ENCODE measurements at places on chromosomes 6 and 20.

DNA sequence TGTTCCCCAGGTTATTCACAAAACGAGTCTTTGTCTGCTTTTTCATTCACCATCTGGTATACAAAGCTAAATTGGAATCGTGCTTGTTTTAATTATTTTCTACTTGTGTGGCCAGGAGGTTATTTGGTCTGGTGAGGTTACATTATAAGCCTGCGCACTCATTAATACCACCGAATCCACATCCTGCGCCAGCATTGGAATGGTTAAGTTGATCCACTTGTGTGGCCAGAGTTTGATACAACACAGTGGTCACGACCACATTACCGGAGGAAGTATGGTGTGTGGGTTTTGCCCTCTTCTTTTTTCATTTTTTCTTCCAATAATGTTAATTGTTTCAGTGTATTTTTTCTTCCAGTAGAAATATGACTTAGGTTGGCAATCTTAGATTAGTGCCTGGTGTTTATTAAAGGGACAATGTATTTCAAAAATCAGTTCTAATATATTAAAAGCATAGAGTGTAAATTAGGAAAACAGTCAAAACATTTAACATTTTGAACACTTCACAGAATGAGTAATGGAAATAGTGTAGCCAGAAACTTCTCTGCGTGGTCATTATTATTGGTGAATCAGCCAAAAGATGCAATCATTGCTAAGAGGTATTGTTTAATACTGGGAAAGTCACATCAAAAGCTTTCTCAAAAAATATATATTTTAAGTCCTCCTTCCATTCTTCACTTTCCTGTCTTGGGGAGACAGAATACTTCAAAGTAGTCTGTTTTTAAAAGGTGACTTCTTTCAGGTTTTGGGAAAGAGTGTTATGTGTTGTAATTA lies 84.5 kb downstream of the JARID2 start:
- DNase-seq: no peak

DNA sequence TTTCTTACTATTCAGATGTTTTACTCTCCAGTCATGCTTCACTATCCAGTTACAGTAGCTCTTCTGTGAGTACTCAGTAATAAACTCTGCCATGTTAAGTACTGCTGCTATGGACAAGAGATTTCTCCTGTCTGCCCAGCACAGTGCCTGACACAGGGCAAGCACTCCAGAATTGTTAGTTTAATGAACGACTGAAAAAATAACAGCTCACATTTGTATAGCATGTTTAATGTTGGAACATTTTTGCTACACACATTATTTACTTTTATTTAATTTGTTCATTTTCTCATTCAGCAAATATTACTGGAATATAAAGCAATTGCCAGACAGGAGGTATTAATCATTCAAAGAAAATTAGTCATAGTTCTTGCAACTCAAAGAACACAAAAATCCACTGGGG lies 142.6 kb upstream of the HMGN3 start:
- no peak for DNase-seq

DNA sequence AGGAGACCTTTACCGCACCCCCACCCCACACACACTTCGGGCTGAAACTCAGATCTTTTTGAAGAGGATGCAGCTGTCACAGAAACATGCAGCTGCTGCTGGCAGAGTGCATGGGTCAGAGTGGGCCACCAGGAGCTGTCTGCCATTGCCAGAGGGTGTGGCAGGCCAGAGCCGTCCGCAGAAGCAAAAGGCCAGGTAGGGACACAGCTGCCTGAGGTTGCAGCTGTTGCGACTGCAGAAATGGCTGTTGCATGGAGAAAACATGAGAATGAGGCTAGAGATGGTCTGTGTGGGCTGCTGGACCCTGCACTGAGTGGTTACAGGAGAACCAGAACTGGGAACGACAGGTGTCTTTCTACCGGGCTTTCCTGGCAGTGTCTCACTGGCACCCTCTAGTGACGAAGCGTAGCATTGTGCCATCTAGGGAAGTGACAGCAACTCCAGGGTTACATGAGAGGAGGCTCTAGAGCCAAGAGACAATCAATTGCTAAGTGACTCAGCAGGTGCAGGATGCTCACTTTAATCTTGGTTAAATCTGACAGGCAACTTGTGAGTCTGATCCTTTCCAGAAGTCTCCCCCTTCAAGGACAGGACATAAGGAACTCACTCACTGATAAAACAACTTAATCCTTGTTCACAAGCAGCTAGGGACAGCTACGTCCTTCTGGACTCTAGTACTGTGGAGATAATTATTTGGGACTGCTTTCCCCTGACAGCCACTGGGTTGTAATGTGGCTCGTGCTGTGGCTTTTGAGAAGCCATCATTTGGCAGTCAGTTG lies 29.1 kb upstream of the SERPINB9 start:
- peak; percentile 89 for DNase-seq

- DNase-seq: no peak
Observed at GRCh38 chr20:5927749-5928462, 22.4 kb downstream of the TRMT6 start.

DNA sequence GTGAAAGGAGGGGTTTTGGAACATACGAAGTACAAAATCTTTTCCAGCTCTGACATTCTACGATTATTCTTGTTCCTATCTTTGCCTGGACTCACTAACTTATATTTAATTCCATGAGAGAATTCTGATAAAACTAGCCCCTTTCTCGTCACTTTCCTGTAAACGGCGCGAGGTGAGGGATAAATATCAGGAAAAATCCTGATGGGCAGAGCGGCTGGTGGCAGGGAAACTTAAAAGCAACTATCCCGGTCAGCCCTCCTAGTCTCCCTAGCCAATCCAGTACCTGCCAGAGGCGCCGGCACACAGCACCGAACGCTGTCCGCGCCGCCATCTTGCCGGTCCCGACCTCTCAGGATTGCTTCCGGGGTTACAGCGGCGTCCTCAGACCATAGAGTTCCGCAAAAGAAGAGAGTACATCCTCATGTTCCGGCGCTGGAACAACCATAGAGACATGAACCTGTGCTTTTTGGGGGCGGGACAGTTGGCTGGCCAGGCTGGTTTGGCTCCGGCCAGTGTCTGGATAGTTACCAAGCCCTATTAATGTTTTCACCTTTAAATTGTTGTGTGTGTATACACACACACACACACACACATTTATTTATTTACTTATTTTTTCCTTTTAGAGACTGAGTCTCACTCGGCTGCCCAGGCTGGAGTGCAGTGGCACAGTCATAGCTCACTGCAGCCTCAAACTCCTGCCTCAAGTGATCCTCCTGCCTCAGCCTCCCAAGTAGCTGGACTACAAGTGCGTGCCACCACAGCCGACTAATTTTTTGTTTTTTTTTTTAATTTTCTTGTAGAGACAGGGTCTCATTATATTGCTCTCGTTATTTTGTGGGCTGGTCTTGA lies at the start of gene MRPS10:
Gene MRPS10, minus strand, starts transcription at position 343 of the 849 bp plus-strand sequence. Its CDS starts 12 bp downstream, at position 331.
- DNase-seq: peak; percentile 96

GRCh38 chr6:163583558-163583957 lies 169.0 kb downstream of the QKI start:
- DNase-seq: no peak

GRCh38 chr6:27407153-27407814 lies 18.7 kb downstream of the ZNF391 start:
- DNase-seq: no peak

GRCh38 chr6:117165911-117166499 lies 99.4 kb upstream of the VGLL2 start:
- no peak for DNase-seq

GRCh38 chr6:86756640-86757229 lies 180.6 kb upstream of the HTR1E start:
- no peak for DNase-seq

- no peak for DNase-seq
Observed at GRCh38 chr6:40778918-40779317, 191.8 kb upstream of the LRFN2 start.

DNA sequence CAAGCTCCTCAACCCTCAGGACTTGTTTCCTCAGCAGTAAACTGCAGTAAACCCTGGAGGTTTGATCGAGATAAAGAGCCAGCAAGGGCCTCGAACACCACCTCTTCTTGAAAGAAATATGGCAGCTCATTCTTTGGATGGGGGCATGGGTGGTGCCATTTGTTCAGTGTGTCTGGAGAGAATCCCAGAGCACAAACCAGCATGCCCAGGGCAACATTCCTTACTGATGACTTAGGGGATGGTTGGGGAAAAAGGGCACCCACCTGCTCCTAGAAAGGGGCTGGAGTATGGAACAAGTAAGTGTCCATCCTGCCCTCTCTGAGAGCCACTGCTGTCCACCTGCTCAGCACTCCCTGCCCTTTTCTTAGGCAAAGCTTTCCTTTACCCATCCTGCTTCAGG lies 31.3 kb upstream of the ZFAND3 start:
- no peak for DNase-seq

DNA sequence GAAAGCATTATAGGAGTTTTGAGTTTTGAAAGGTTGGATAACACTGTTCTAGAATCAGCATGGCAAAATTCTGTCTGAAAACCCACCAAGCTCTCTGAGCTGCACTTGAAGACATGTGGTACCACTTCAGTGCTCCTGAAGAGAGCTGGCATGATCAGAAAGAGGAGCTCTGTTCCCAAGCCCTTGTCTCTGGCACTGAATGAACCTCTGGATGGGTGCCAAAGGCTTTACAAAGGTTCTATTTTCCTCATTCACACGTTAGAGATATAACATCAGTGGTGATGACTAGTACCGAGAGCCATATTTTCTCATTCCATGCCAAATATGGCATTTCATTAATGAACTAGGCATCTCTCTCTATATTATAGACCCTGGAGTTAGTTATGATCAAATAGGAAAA lies 301.8 kb upstream of the ID4 start:
- DNase-seq: no peak

- DNase-seq: no peak
Observed at GRCh38 chr6:82568290-82568993, 204.8 kb downstream of the TPBG start.

DNA sequence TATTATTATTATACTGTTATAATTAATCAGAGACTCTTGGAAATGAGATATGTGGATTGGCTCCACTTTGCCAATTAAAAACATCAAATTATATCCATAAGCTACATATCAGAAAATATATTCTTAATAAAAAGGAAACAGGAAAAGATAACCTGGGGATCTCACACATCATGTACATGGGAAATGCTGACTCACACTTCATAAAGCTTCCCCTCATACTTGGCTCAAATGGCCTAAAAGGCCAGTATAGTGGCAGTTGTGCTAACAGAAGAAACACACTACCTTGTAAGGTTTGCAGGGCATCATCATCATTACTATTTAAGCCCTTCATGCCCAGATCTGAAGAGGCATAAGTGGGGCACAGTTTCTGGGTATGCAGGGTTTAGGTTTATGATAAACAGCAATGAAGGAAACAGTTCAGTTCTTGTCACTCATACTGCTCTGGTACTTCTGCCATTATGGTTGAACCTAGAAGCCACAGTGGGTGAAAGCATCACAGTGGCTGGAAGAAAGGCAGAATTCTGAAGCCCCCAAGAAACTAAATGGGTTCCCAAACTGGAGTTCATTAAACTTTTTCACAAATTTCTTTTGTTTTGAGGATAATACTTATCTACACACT lies 60.6 kb downstream of the BTBD9 start:
- DNase-seq: no peak

GRCh38 chr6:159642995-159643394 lies 50.0 kb downstream of the SOD2 start:
- no peak for DNase-seq

DNA sequence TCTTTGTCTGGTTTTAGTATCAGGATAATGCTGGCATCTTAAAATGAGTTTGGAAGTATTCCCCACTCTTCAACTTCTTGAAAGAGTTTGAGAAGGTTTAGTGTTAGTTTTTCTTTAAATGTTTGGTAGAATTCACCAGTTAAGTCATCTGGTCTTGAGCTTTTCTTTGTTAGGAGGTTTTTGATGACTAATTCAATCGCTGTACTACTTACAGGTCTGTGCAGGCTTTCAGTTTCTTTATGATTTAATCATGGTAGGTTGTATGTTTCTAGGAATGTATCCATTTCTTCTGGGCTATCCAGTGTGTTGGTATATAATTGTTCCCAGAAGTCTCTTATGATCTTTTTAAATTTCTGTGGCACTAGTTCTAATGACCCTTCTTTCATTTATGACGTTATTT lies 215.5 kb downstream of the LRFN2 start:
- no peak for DNase-seq

DNA sequence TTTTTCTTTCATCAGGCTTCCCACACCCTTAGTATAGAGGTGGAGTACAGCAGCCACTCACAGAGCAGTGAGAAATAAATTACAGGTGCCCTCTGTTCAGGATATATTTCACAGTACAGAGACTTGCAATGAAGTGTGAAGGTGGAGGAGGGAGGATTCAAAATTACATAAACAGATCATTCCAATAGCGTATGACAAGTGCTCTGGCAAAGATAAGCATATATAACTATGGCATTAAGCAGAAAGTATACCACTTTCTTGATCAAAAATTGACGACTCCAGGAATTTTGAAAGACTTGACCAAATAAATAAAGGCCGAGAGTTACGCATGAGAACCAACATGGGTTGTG lies 108.7 kb downstream of the GPX5 start:
- DNase-seq: no peak

DNA sequence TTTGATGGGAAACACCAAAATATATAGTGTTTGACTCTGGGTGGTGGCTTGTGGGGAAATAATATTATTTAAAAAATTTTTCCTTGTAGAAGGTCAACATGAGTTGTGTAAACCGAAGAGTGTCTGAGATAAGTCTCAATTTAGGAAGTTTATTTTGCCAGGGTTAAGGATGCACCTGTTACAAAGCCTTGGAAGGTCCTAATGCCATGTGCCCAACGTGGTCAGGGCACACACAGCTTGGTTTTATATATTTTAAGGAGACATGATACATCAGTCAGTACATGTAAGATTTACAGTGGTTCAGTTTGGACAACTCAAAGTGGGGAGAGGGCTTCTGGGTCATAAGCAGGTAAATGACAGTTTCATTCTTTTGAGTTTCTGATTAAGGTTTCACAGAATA lies 162.1 kb downstream of the ZFAND3 start:
- no peak for DNase-seq

GRCh38 chr6:127582777-127583462 lies 5.9 kb downstream of the C6orf58 start:
- DNase-seq: no peak

DNA sequence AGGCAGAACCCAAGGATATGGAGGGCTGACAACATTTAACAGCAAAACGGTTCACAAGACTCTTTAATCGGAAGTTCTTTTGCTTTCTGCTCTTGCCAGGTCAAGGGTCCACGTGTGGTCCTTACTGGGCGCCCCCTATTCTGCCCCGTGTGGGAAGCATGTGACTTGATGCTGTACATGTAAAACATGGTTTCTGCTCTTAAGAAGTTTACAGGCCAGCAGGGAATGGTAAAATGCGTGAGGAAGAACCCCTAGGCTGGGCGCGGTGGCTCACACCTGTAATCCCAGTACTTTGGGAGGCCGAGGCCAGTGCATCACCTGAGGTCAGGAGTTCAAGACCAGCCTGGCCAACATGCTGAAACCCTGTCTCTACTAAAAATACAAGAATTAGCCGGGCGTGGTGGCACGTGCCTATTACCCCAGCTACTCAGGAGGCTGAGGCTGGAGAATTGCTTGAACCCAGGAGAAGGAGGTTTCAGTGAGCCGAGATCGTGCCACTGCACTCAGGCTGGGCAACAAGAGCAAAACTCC lies 19.3 kb downstream of the ZNF217 start:
- peak; percentile 63 for DNase-seq

DNA sequence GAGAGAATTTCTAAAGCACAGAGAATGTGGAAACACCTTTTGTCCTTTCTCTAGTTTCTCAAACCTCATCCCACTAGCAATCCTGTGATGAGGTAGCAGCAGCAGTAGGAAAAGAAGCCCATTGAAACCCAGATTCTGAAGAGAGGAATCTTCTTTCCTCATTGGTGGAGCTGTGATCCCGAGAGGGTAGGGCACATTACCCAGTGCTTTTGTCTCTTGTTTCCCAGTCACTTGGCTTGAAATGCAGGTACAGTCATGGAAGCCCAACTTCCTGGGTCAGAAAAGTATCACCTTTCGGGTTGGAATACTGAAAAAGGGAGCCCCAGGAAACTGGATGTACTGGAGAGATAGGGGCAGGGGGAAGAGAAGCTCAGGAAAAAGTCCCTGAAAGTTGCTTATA lies 417.4 kb downstream of the TBC1D32 start:
- no peak for DNase-seq

Data from osteocyte (in vitro differentiated cells).